ENCODE measurements at places on chromosomes 3 and 15.

- no peak for DNase-seq
These were observed 57.8 kb downstream of the CEMIP start for GRCh38 chr15:80837006-80837405.

- DNase-seq, result peak; percentile 81
These were observed 209.2 kb upstream of the ZPLD1 start for GRCh38 chr3:102225407-102226132.

- DNase-seq, result no peak
These were observed 72.9 kb downstream of the ATP8B4 start for GRCh38 chr15:50046159-50046558.

GRCh38 chr3:153311541-153311940 lies 149.5 kb downstream of the RAP2B start:
- DNase-seq, result no peak

DNA sequence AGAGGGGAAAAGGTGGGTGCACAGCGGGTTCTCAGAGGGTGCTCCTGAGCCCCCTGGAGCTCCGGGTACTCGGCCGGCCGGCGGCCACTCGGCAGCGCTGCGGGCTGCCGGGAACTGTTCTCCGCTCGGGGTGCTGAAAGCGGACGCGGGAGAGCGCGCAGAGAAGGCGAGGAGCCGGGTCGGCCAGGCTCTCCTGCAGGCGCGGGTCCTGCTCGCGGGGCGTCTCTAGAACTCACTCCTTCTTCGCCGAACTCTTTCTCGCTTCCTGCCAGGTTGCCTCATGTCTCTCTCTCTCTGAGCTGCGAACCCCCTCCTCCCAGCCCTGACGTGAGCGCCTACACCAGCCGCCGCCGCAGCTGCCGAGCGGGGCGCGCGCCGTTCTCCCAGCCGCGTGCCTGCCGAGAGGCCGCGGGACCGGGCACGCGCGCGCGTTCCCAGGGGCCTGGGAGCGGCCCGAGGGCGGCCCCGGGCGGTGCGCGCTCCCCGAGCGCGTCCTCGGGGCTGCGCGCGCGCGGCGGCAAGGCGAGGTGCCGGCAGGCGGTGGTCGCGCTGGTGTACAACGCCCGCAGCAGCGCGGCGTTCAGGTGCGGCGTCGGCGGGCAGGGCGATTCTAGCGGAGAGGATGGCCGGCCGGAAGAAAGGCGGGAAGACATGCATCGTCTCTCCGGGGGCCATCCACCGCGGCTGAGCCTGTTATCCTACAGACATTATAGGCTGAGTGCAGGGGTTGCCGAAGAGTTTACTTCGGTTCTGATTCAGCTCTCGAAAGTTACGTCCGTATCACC lies at the start of gene PEX5L:
Gene PEX5L (minus strand): TSS at position 267 of the 785 bp plus-strand sequence. CDS start 338 bp downstream, outside the sequence.
- DNase-seq, result peak; percentile 45

- no peak for DNase-seq
These were observed 402.1 kb upstream of the MCTP2 start for GRCh38 chr15:93829115-93829870.

- no peak for DNase-seq
These were observed 44.5 kb downstream of the SYNM start for GRCh38 chr15:99149366-99149765.

DNA sequence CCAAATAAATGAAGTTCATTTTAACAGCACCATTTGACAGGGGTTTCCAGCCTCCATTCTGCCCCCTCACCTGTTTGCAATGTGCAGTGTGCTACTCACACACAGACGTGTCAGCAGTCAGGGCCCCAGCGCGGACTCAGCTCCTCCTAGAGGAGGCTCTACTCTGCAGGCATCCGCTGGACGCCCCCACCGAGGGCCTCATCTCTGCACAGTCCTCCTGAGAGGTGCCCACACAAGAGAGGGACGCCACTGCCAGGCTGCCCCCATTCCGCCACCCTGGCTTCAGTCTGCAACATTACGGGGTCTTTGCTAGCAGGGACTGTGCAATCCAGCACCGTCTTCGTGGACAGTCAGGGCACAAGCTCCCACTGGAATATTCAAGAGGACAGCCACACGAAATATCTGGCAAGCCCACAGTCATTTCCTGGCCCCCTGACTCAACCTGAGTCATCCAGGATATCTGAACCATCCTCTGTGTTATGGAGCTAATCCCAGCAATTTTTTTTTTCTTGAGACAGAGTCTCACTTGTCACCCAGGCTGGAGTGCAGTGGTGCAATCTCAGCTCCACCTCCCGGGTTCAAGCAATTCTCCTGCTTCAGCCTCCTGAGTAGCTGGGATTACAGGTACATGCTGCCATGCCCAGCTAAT lies 255.0 kb downstream of the OCA2 start:
- no peak for DNase-seq

- no peak for DNase-seq
These were observed 82.5 kb downstream of the UACA start for GRCh38 chr15:70680817-70681216.

DNA sequence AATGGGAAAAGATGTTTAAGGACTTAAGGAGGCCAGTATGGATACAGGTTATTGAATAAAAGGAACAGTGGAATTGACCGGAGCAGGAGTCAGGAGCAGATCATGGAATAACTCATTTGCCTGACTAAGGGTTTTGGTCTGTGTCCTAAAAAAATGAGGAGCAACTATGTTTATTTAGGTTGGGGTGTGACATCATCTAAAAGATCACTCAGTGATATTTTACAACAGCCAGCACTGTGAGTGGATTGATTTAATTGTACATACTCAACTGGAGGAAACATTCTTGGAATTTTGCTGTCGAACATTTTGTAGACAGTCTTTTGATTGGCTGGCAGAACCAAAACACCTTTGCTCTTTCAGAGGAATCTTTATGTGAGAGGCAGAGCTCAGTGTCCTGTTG lies 348.6 kb upstream of the CDIN1 start:
- no peak for DNase-seq

DNA sequence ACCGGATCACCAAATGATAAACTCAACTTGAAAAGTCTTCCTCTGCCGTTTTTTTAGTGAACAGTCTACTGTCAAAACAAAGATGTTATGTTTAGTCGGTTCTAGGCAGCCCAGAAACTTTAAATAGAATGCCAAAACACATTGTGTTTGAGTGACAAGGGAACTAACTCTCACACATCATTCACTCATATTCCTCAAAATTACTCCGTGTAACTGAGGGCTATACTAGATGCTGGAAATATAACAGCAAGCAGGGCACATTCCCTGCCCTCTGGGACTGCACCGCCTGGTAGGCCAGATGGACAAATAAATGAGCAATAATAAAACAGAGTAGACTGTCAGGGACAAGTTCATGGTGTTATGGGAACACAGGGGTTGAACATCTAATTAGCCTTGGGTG lies 251.4 kb downstream of the MAGI1 start:
- DNase-seq, result no peak

DNA sequence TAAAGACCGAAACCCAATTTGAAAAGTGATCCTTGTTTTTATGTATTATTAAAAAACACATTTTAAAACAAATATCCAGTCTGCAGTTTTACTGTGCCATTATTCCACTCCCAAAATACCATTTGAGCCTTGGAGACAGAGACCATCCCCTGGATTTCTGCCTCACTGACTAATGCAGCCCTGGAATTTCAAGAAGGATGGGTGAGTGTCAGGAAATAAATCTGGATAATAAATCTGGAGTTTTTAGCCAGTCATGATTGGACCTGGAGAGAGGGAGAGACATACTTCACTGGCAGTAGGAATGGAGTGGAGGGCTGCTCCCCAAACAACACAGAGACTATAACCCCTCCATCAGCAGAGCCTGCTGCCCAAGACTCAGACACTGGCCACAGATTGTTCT lies 123.3 kb downstream of the MYLK start:
- no peak for DNase-seq

DNA sequence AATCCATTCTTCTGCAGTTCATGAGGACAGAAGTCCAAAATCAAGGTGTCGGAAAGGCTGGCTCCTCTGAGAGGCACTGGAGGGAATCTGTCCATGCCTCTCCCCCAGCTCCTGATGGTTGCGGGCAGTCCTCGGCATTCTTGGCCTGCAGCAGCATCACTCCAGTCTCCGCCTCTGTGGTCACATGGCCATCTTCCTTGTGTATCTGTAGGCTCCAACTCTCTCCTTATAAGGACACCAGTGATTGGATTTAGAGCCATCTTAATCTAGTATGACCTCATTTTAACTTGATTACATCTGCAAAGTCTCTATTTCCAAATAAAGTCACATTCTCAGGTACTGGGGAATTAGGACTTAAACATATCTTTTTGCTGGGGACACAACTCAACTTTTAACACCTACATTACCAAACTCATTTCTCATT lies 56.0 kb upstream of the FLNB start:
- DNase-seq, result no peak

DNA sequence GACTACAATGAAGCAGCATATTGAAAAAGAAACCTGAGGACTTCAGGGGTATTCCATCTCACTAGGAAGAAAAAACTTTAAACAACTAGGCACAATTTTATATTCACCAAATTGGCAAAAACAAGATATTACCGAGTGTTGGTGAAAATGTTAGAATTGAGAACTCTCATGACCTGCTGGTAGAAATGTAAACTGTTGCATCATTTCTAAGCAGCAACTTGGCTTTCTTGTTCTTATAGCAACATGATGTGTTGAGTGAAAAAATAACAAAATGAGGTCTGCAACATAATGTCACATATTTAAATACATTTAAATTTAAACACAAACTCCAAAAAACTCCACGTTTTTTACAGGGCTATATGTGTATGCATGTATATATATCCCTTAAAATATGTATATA lies 59.0 kb upstream of the SPPL2A start:
- no peak for DNase-seq

- DNase-seq, result no peak
These were observed 1.6 kb upstream of the KY start for GRCh38 chr3:134652409-134652831.

DNA sequence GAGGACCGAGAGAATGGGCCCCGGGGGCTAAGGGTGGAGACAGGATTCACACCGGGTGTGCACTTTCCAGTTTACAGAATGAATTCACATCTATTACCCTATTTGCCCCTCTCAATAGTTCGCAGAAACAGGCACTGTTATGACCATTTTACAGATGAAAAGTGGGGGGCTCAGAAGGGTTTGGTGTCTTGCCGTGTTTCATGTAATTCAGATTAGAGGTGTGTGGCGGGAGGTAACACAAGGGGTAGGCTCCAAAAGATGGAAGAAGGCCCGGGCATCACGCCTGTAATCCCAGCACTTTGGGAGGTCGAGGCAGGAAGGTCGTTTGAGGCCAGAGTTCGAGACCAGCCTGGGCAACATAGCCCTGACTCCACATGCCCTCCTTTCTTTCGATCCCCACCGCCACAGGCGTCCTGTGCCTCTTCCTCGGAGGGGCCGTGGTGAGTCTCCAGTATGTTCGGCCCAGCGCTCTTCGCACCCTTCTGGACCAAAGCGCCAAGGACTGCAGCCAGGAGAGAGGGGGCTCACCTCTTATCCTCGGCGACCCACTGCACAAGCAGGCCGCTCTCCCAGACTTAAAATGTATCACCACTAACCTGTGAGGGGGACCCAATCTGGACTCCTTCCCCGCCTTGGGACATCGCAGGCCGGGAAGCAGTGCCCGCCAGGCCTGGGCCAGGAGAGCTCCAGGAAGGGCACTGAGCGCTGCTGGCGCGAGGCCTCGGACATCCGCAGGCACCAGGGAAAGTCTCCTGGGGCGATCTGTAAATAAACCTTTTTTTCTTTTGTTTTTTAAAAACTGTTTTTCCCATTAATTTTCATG lies 3.4 kb downstream of the DUOXA2 start:
- no peak for DNase-seq

GRCh38 chr3:126501736-126502135 lies 15.8 kb downstream of the UROC1 start:
- no peak for DNase-seq

- DNase-seq, result no peak
These were observed 65.3 kb upstream of the CD96 start for GRCh38 chr3:111476701-111477100.

DNA sequence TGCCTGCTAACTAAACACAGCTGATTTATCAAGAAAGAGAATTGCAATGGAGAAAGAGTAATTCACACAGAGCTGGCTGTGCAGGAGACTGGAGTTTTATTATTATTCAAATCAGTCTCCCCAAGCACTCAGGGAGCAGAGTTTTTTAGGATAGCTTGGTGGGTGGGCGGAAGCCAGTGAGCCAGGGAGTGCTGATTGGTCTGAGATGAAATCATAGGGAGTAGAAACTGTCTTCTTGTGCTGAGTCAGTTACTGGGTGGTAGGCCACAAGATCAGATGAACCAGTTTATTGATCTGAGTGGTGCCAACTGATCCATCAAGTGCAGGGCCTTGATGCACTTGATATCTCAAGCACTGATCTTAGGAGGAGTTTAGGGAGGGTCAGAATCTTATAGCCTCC lies 891.9 kb upstream of the CADM2 start:
- DNase-seq, result no peak

DNA sequence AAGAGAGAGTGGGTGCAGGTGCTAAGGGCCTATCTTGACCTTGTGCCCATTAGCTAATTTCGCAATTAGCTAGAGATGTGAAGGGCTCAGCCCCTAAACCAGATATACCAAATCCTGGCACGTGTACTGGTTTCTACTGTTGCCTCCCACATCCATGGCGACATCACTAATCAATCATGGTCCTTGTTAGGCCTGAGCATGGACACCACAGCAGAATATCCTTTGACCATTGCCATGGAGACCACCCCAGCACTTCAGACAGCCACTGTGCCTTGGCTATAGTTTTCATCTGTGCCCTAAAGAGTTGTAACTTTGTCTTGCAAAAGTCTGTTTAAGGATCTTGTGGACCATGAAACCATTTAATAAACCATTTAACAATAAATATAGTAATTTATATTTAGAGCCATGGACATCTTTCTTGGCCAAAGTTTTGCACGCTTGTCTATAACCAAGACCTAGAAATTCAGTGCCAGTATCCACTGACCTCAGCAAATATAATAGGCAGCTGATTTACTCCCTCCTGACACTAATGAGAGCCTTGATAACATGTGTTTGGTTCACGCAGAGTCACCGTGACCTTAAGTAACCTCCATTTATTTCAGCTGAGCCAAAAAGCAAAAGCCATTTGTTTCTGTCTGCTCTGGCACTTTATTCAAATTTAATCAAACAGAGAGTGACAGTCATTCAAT lies 43.4 kb downstream of the COLQ start:
- DNase-seq, result no peak

DNA sequence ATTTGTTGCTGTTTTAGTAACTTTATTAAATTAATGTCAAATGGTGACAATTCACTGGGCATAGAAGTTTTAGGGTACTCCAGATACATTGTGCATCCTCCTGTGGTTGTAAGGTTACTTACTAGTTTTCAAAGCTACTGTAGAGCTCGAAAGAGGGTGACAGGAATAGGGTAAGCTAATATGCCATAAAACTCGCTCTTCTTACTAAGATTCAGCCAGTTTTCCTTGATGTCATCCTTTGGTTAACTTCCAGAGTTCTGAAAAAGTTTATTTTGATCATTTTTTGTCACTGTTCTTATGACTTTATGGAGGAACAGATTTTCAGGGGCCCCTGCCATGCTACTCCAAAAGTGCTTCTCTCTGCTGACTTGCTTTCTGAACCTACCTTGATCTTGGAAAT lies 334.8 kb downstream of the PLCL2 start:
- no peak for DNase-seq

DNA sequence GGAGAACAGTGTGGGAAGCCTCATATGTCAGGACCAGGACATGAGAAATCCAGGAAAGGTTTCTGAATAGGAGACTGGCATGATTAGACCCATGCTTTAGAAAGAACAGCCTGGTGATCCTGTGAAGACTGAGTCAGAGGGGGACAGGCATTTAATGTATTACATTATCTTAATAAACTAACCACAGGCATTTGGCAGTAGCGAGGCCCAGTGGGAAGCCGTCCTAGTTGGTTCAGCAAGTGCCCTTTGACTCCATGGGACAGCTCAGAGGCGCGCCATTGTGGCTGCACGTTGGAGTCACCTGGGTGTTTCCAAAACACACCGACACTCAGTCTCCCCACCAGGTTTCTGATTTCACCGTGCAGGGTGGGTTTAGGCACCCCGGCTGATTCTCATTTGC lies 90.5 kb upstream of the DGKG start:
- no peak for DNase-seq
